CD4-positive, alpha-beta T cell treated with Interleukin-17A for 4 hours (primary cell): ENCODE measurements at places on chromosomes 11 and 22.
A peak's percentile ranks its signal among the peaks of the same experiment; 100 is the strongest.

DNA sequence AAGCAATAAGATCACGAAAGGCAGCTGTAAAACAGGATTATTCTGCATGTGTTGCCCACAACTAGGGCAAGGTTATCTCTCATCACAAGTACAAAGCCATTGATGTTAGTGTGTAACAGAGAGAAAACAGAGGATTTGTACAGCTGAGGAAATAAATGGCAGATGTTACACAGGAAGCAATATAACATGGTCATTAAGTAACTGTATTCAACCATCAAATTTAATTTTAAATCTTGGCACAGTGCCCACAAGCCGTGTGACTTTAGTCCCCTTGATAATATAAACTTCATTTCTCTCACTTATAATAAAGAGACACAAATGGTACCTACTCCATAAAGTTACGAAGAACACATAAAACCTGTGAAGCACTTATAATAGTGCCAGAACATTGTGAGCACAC lies 17.3 kb downstream of the OR51E2 start:
- DNase-seq: no peak

GRCh38 chr11:43558556-43559127 lies 121.9 kb upstream of the HSD17B12 start:
- no peak for DNase-seq

DNA sequence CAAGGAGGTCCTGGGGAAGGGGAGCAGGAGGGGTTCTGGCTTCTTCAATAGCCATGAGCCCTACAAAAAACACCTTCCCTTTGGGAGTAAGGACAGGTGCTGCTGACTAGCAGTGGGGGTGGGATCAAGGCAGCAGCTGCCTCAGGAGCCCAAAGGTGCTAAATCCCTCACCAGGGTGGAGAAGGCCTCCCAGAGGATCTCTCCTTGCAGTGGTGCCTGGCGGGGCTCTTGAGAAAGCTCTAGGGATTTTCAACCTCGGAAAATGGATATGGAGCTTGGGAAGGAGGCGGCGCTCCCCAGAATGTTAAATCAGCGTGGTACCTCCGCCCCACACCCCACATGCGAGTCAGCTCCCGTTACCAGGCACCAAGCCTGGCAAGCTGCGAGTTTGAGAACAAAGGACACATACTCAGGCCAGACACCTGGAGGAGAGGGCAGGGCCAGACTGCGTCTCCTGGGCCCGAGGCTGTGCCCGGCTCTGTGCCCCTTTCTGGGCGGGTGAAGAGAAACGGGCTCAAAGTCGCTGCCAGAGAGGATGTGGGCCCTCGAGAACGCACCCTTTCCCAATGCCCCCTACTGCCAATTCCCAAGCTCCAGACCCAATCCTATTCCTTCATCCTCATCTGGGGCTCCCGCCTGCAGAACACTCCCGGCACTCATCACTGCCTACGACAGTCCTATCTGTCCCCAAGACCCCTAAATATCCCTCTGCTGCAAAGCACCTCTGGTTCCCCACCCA lies 139.0 kb downstream of the BRD1 start:
- DNase-seq: no peak

DNA sequence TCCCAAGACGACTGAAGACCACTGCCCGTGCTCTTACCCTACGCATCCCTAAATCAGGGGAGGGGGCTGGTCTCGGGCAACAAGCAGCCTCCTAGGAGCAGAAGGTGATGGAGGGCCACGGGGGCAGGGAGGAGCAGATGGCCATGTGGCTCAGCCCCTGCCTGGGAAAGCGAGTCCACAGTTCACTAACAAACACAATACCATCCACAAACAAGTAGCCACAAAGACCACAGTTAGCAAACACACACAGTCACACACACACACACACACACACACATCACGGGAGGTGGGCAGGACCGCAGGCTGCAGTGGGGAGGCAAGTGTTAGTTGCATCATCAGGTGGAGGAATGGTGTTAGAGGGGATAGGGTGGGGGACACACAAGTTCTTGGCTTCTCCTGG lies 13.2 kb upstream of the FXYD2 start:
- no peak for DNase-seq

GRCh38 chr11:45899448-45900174 lies 7.5 kb downstream of the FREY1 start:
- peak; percentile 60 for DNase-seq

- DNase-seq: peak; percentile 26
Measured at GRCh38 chr22:45608763-45609180, 62.9 kb upstream of the ATXN10 start.
